ENCODE measurements at places on chromosomes 2 and 18. TPM values are rescaled to one million over a fixed set of nuclear protein-coding genes. Genes with fewer than 3 reads are reported as not detected.

The ARMC9 gene
- total RNA-seq: 105 TPM

The RNU2-63P gene
- not detected for total RNA-seq

The PDE1A gene
- 26.5 TPM for total RNA-seq

The RAB6C gene
- total RNA-seq: not detected

The REG3A gene
- not detected for total RNA-seq

The MPP4 gene
- 0.99 TPM for total RNA-seq

The ITGA4 gene
- 81.6 TPM for total RNA-seq

The PSMA8 gene
- total RNA-seq: not detected

The LIMS3 gene
- 2.3 TPM for total RNA-seq

The CHRNG gene
- not detected for total RNA-seq

The CD226 gene
- 0.66 TPM for total RNA-seq

The LAMA1 gene
- 3.6 TPM for total RNA-seq

The DNAH6 gene
- 0.58 TPM for total RNA-seq
